Mammary epithelial cell (primary cell): ENCODE measurements at places on chromosomes 12 and 14.

- DNase-seq: no peak
These were observed 20.9 kb downstream of the RASSF3 start for GRCh38 chr12:64631197-64631596.

DNA sequence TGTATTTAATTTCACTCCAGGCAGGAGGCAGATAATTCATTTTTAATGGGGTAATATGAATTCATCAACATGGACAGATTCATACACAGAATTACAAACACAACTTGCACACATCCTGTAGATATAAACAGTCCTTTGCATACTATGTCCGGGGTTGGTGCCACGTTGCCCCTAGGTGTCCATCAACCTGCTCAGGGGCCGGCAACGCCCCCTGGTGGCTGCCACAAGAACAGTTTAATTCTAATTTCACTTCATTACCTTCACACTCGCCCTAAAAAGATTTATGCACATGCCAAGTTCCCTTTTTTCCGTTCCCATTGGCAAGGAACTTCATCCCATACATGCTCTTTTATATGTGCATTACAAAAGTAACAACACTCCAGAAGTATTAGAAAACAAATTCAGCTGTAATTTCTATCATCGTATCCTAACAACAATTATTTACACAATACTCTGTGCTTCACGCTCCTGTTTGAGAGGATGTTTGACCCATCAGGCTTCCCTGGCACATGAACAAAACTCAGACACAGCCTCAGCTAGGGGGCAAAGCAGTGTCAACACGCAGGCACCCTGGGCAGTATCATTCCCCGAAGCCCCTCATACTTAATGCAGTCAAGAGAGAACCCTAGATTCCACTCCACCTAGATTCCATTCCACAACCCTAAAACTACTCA lies 15.5 kb downstream of the MANSC1 start:
- peak; percentile 25 for DNase-seq

DNA sequence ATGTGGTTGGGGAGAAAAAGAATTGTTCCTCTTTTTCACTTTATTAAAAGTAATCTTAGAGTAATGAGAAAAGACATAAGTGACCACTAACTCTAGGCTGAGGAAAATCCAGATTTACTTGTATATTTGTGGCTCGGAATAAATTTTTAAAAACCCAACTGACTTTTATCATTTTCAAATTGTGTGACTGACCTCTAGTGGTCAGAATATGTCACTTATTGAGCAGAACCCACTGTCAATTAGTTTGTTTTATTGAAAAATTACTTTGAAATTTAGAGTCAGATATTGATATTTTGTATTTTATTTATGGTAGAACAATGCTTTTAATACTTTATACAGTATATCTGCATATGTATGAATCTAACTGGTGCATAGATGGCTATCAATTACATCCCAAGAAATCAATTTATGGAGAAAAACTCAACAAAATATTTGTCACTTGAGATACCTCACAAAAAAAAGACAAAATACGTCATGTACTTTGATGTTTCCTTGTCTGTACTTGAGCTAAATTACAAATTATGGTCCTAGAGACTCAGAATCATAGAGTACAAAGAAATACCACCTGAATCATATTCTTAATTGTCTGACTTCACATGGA lies 229.4 kb downstream of the CNTN1 start:
- DNase-seq: no peak

DNA sequence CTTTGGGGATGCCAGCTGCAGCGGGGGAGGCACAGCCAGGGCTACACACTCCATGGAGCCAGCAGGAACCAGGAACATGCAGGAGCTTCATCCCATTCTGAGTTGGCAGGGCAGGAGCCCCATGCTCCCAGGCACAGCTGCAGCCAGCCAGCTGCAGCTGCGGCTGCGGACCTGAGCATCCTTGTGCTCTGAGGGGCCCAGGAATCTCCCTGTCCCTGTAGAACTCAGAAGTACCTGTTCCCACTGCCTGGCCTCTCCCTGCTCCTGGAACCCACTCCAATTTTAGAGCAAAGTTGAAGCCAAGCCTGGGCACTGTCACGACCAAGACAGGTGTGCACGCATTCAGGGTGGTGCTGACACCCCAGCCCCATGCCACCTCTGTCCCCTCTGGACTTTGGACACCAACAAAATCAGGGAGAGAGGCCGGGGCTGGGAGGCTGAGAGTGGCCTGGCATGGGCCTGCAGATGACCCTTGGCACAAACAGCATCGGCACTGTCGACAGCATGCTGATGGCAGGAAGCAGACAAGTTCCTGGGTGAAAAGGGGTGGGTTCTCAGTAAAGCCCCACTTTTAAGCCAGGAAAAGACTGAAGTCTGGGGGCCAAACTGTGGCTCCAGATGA lies 257.3 kb upstream of the LRFN5 start:
- DNase-seq: no peak

GRCh38 chr14:75411214-75411540 lies 16.6 kb upstream of the JDP2 start:
- no peak for DNase-seq

DNA sequence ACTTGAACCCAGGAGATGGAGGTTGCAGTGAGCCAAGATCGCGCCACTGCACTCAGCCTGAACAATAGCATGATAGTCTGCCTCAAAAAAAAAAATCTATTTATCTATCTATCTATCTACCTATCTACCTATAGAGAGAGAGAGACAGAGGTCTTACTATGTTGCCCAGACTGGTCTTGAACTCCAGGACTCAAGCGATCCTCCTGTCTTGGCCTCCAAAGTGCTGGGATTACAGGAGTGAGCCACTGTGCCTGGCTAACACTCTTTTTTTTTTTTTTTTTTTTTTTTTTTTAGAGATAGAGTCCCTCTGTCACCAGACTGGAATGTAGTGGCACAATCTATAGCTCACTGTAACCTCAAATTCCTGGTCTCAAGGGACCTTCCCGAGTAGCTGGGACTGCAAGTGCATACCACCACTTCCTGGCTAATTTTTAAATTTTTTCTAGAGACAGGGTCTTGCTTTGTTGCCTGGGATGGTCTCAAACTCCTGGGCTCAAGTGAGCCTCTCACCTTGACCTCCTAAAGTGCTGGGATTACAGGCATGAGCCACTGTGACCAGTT lies 1.9 kb downstream of the FAM186A start:
- no peak for DNase-seq

- DNase-seq: no peak
These were observed 95.1 kb downstream of the CAND1 start for GRCh38 chr12:67364228-67364627.

- DNase-seq: peak; percentile 98
These were observed 661 bp upstream of the OGFOD2 start for GRCh38 chr12:122974274-122974891.

- DNase-seq: no peak
These were observed 39.6 kb downstream of the CCDC85C start for GRCh38 chr14:99564256-99564925.

- no peak for DNase-seq
These were observed 73.2 kb upstream of the BICD1 start for GRCh38 chr12:32033406-32033805.

DNA sequence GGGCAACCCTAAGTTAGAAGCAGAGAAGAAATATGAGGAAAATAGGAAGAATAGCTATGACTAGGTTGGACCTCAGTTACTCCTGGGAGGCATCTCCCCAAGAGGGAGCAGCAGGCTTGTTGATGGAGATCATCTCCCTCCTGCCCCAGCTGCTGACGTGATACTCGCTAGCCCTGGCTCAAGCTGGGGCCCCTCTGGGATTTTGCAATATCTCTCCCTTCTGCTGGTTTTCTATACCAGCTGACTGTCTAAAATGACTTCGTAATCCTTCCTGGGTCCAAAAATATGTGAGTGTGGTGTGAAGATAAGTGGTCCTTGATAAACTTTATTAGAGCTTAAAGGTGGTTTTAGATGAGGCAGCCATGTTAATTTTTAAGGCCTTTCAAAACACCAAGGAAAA lies 4.5 kb upstream of the HECTD4 start:
- DNase-seq: no peak

DNA sequence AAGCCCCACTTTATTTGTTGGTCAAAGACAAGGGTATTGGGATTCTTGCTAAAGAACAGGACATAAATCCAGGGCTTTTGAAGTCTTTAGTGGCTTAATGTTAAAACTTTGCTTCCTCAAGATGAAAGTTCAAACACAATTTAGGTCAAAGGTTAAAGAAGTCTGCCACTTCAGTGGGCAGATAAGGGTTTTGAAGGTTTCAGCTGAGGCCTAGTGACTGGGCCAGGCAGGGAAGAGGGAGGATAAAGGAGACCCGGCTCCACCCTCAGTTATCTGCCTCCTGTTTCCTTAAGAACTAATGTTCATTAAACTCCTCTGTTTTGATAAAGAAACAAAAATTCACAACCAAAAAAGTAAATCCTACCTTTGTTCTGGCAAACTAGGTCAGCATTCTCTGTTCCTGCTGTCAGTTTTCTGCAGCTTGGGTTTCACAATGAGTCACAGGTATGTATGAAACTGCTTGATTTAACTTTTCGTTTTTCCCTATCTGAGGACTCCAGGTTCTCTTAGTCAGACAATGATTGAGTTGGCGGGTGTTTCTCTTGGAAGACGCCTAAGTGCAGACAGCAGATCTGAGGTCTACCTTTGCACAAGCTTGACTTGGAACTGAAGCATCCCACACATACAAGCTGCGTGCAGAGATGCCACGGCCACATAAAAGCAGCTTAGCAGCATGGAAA lies 208.3 kb downstream of the EXOC5 start:
- DNase-seq: peak; percentile 64
